ENCODE measurements at places on chromosomes 12 and 14. TPM values are rescaled to one million over a fixed set of nuclear protein-coding genes. Genes with fewer than 3 reads are reported as not detected.

Gene ARHGEF25
- 4.7 TPM for polyA plus RNA-seq

Gene HELB
- 0.86 TPM for polyA plus RNA-seq

Gene DNAJC22
- polyA plus RNA-seq = 0.22 TPM

Gene SPPL3
- 12.9 TPM for polyA plus RNA-seq

Gene NFKBIA
- 422 TPM for polyA plus RNA-seq

Gene HPD
- polyA plus RNA-seq = 3.5 TPM

Gene ADSS1
- 13.6 TPM for polyA plus RNA-seq

Gene RNF212B
- 0.14 TPM for polyA plus RNA-seq

Gene ADGRD1
- 10.3 TPM for polyA plus RNA-seq

Gene SIX1
- 4.4 TPM for polyA plus RNA-seq

Gene FSCB
- not detected for polyA plus RNA-seq

Gene IFI27
- 140 TPM for polyA plus RNA-seq

Gene DNM1L
- 9.8 TPM for polyA plus RNA-seq

Gene POLE
- polyA plus RNA-seq = 27.6 TPM

Gene HCAR2
- 68.5 TPM for polyA plus RNA-seq

Gene SELPLG
- polyA plus RNA-seq = 2.5 TPM

Gene MYF5
- not detected for polyA plus RNA-seq

Gene KIF26A
- 5.0 TPM for polyA plus RNA-seq

Gene ZDHHC22
- 0.02 TPM for polyA plus RNA-seq

Gene KLRK1
- polyA plus RNA-seq = 2.0 TPM

Gene DIO3
- polyA plus RNA-seq = 13.5 TPM

Gene TAS2R7
- not detected for polyA plus RNA-seq

Gene KLRC2
- 0.06 TPM for polyA plus RNA-seq

Gene OASL
- polyA plus RNA-seq = 1.5 TPM

Gene PPTC7
- 6.9 TPM for polyA plus RNA-seq

Gene RTN1
- polyA plus RNA-seq = 3.6 TPM

Gene TAS2R20
- 0.28 TPM for polyA plus RNA-seq

Gene IL25
- not detected for polyA plus RNA-seq

Gene TMEM119
- 14.7 TPM for polyA plus RNA-seq

Gene ASB2
- 1.1 TPM for polyA plus RNA-seq

Gene KCNJ8
- 32.3 TPM for polyA plus RNA-seq

Gene RNASE1
- 143 TPM for polyA plus RNA-seq

Gene HNRNPC
- 524 TPM for polyA plus RNA-seq

Gene IQSEC3
- polyA plus RNA-seq = 0.61 TPM

Gene CHMP4A
- 59.6 TPM for polyA plus RNA-seq

Gene NAV3
- 0.31 TPM for polyA plus RNA-seq

Gene DIO2
- polyA plus RNA-seq = 1.3 TPM

Gene JAG2
- polyA plus RNA-seq = 8.8 TPM

Gene PPP2R5E
- 8.3 TPM for polyA plus RNA-seq

Gene STAT2
- 58.4 TPM for polyA plus RNA-seq

Gene GOLGA5
- 43.7 TPM for polyA plus RNA-seq

Gene OTOGL
- under 0.01 TPM for polyA plus RNA-seq

Gene LRP1-AS
- polyA plus RNA-seq = not detected

Gene PLEKHG7
- polyA plus RNA-seq = 0.01 TPM

Gene FITM1
- 0.61 TPM for polyA plus RNA-seq

Gene PPFIA2
- polyA plus RNA-seq = 0.02 TPM

Gene SLC15A5
- not detected for polyA plus RNA-seq

Gene GCH1
- polyA plus RNA-seq = 9.6 TPM

Gene SIRT4
- polyA plus RNA-seq = 0.56 TPM

Gene PDE3A
- 2.0 TPM for polyA plus RNA-seq

Gene BIN2
- 8.4 TPM for polyA plus RNA-seq

Gene DPY19L2
- 3.4 TPM for polyA plus RNA-seq

Data from adipose tissue (tissue), 3 donors.